Sigmoid colon (tissue), 7 donors: ENCODE measurements at places on chromosomes 12 and 14. TPM values are rescaled to one million over a fixed set of nuclear protein-coding genes. Genes with fewer than 3 reads are reported as not detected.
A peak's percentile ranks its signal among the peaks of the same experiment; 100 is the strongest.

DNA sequence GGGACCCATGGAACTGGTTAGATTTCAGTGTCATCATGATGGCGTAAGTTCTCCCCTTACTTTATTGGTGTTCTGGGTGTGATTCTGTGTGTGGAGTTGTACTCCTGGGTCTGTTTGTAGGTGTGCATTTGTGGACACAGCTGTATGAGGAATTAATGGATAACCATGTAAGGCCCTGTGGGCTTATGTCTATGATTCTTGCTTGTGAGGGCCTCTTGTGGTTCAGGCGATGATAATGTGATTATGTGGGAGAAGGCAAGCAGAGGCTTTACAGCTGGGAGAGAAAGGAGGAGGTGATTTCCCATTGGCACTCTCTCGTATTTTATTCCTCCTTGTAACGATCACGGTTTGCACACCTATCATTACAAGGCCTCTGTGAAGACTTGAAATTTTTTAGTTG, 96.1 kb downstream of the SCN8A start:
- DNase-seq: no peak

DNA sequence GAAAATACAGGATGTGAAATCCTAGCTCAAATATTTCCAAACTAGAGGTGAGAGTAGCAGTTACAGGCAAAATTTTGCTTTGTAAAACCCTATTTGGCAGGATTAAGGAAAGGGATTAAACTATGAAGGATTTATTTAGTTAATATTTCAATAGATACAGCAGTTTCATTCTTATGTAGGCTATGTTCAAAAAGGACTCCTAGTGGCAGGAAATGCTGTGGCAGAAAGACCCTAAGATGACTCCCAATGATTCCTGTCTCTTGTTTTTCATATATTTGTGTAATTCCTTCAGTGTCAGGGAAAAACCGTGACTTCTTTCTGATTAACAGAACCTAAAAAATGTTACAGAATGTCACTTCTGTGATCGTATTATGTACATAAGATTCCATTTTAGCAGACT, 299.5 kb upstream of the RPL10L start:
- no peak for DNase-seq

GRCh38 chr12:30805959-30806358, 51.2 kb upstream of the CAPRIN2 start:
- DNase-seq: no peak

- DNase-seq: no peak
Observed at GRCh38 chr12:80472911-80473500, 29.0 kb downstream of the PTPRQ start.

- no peak for DNase-seq
Observed at GRCh38 chr14:79064214-79064613, 894.0 kb downstream of the NRXN3 start.

DNA sequence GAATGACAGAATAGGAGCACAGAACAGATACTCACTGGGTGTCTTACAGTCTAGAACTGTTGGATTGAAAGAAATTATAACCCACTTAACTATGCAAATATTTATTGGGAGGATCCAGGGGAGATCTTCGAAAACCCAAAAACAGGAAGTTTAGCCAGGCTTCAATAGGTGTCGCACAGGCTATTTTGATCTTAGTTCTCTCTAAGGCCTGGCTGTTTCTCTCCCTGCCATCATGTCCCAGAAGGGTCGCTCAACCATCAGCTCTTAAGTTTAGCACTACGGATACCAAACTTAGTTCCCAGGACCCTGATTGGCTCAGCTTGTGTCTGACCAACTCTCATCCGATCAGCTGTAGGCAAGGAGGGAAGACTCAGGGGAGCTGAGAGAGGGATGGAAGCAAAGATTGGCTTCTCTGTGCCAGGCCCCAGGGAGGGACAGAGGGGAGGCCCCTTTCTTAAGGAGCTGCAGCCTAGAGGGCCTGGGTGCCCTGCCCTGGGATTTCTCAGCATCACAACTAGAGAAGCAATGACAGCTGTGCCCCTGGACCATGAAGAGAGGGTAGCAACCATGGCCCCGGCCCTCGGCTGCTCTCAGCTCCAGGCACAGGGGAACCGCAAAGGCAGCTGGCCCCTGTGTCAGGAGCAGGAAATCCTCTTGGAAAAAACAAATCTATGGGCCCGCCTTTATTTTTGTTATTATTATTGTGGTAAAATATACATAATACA, 13.5 kb downstream of the PHETA1 start:
- no peak for DNase-seq

DNA sequence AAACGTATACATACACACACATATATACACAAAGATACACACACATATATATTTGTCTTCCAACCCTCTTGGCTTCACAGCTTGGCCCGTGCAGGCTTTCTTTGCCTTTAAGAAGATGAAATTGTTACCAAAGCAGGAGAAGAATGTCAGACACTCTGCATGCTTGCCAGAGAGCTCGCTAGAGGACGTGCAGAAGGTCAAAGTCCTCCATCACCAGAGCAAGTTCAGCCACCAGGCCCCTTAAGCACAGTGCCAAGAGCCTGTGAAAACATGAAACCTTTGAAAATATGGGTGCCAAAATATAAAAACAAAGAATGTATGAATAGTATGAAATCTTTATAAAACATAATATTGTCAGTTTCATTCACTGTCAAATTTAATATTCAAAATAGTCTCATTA, 14.9 kb upstream of the MCRS1 start:
- no peak for DNase-seq

DNA sequence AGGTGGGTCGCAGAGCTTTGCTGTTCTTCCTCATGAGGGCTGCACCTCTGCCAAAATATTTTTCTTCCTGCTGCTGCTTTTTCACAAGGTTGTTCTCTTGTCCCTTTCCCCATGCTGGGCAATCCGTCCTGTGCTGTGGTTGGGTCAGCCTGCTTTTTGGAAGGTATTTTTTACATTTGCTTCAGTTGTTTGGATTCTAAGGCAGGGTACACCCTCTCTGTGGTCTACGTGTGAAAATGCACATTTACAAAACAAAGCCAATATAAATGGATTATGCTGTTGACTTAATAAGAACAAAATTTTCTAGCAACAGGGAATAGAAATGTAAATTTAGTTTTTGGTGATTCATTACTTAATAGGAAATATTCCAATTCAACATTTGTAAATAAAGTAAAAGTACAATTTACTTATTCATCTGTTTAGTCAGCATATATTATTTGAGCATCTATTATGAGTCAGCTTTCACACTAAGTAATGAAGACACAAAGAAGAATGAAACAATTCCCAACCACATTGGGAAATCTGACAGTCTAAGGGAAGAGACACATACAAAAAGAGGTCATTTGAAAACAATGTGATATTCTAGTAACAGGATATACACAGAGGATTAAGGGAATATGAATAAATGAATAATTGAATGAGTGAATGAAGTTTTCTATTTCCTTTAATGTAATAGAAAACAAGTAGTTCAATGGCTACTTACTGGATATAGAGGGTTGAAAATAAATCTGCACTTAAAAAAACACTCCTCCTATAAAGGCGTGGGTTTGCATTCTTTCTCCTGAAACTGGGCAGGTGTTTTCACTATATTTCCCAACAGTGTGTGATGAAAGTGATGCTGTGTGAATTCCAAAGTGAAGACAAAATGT, 94.6 kb upstream of the PRICKLE1 start:
- DNase-seq: no peak

- no peak for DNase-seq
Observed at GRCh38 chr12:59500335-59500734, 95.5 kb upstream of the SLC16A7 start.

DNA sequence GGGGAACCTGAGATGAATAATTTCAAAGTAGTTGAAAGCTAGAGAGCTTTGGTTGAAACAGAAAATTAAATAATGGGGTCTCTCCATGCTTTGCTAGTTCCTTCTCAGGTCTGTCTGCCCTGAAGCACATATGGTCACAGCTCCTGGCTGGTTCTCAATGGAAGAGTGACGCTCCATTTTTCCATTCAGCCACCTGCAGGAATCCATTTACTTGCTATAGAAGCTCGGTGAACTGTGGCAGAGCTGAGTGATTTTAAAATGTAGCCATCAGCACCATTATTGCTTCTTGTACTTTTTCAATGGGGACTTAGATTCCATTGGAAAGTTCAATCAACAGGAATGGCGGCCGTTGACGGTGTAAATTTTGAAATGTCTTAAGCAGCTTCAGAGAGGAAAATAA, 525.2 kb downstream of the GLT1D1 start:
- DNase-seq: no peak

GRCh38 chr12:111311011-111311410, 57.9 kb downstream of the PHETA1 start:
- no peak for DNase-seq

- no peak for DNase-seq
Observed at GRCh38 chr14:95490138-95490509, 26.3 kb downstream of the SYNE3 start.

DNA sequence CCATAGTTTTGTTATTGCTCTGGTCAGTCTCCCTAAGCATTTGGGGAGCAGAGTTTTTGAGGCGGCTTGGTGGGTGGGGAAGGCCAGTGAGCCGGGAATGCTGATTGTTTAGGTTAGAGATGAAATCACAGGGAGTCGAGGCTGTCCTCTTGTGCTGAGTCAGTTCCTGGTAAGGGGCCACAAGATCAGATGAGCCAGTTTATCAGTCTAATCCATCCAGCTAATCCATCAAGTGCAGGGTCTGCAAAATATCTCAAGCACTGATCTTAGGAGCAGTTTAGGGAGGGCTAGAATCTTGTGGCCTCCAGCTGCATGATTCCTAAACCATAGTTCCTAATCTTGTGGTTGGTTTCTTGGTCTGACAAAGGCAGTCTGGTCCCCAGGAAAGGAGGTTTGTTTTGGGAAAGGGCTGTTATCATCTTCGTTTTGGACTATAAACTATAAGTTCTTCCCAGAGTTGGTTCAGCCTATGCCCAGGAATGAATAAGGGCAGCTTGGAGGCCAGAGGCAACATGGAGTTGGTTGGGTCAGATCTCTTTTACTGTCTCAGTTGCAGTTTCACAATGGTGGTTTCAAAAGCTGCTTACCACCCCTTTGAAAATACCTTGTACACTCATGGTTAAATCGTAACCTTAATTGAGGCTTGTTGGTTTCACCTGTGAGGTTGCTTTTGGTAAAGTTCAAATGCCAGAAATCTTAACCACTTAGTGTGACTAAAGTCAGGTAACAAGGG, 33.6 kb upstream of the HIGD1C start:
- DNase-seq: no peak

- DNase-seq: no peak
Observed at GRCh38 chr12:67759829-67760228, 111.3 kb downstream of the DYRK2 start.

- no peak for DNase-seq
Observed at GRCh38 chr12:94839347-94839746, 164.2 kb downstream of the NDUFA12 start.

GRCh38 chr12:96224219-96224615, 30.0 kb downstream of the ELK3 start:
- DNase-seq: no peak

GRCh38 chr14:36019126-36019525, 157.4 kb downstream of the PTCSC3 start:
- no peak for DNase-seq

- DNase-seq: peak; percentile 55
Observed at GRCh38 chr14:101071493-101071906, 168.0 kb upstream of the RTL1 start.

GRCh38 chr12:127075981-127076380, 1191.0 kb upstream of the TMEM132C start:
- no peak for DNase-seq

DNA sequence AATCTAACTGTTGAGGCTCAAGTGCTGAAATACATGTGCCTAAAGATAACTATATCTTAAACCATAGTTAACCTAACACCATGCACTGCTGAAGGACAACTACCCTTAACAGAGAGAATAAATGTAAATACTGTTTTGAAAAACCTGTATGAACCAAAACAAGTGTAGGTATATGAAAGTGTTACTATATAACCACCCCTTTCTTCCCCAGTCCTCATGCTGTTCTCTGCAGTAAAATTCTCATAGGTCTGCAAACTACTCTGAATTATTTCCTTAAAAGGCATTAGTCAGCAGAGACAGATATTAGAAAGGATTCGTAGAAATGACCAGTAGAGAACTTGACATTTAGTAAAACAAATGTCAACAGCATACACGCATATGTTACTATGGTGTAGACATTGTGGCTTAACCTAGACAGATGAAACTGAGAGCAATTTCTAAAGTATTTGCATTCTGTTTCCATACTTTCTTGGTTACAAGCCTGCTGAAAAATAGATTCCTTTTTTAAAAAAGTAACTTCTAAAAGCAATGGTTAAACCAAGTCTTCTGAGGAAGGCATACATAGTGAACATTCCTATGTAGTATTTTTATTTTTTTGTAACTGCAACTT, 13.9 kb downstream of the CSRP2 start:
- DNase-seq: no peak

GRCh38 chr14:51248016-51248987, 8.3 kb downstream of the TMX1 start:
- no peak for DNase-seq

- no peak for DNase-seq
Observed at GRCh38 chr14:100840286-100841065, 14.6 kb downstream of the MEG3 start.

GRCh38 chr14:76701981-76702380, 59.3 kb upstream of the VASH1 start:
- peak; percentile 63 for DNase-seq

- DNase-seq: no peak
Observed at GRCh38 chr14:95725685-95726336, 11.9 kb upstream of the TCL1A start.

GRCh38 chr14:24283796-24284460, 12.5 kb upstream of the RABGGTA start:
- no peak for DNase-seq

GRCh38 chr12:10154145-10154496, 17.8 kb downstream of the OLR1 start:
- no peak for DNase-seq

The NGB gene
- 9.4 TPM for total RNA-seq

The UBE3B gene
- total RNA-seq: 50.3 TPM

The FLRT2 gene
- 6.8 TPM for total RNA-seq

The ZC2HC1C gene
- total RNA-seq: 4.3 TPM

The CLEC4A gene
- 3.4 TPM for total RNA-seq

The NUP37 gene
- 20.2 TPM for total RNA-seq

The RFX4 gene
- not detected for total RNA-seq

The WNT1 gene
- total RNA-seq: not detected

The TAS2R7 gene
- not detected for total RNA-seq

The OR6C4 gene
- not detected for total RNA-seq

The SLC6A12 gene
- total RNA-seq: not detected

The AMIGO2 gene
- total RNA-seq: 68.1 TPM

The PWP1 gene
- 98.3 TPM for total RNA-seq

The BMP4 gene
- total RNA-seq: 31.4 TPM

The NTF3 gene
- total RNA-seq: 0.83 TPM

The NUBPL gene
- 9.2 TPM for total RNA-seq

The ACOT4 gene
- total RNA-seq: 0.54 TPM

The RASSF9 gene
- 3.3 TPM for total RNA-seq
